ENCODE measurements at places on chromosomes 4 and X.

- DNase-seq = no peak
These were observed 308 bp upstream of the TLR2 start for GRCh38 chr4:153683763-153684181.

GRCh38 chr4:152831416-152831815, 51.7 kb downstream of the ARFIP1 start:
- DNase-seq = no peak

- no peak for DNase-seq
These were observed 13.3 kb downstream of the IDS start for GRCh38 chrX:149491812-149492211.

DNA sequence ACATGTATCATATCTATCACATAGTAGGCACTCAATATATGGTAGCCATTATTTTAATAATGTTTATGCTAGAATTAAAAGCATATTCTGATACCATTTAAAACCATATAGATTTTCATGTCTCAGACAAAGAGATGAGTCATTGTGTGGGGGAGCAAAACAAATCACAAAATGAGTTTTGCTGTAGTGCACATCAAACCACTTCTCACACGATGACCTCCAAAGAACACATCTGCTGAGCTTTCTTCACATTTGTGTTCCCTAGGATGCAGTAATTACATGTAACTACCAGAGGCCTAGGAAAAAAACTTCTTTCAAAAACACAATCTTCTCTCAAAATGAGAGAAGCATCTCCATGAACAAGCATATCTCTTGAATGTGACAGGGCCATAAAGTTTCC, 56.1 kb upstream of the BRS3 start:
- DNase-seq = no peak

GRCh38 chrX:46643636-46644035, 70.1 kb downstream of the CHST7 start:
- DNase-seq = no peak

GRCh38 chrX:34659575-34659974, 2.5 kb upstream of the TMEM47 start:
- no peak for DNase-seq

DNA sequence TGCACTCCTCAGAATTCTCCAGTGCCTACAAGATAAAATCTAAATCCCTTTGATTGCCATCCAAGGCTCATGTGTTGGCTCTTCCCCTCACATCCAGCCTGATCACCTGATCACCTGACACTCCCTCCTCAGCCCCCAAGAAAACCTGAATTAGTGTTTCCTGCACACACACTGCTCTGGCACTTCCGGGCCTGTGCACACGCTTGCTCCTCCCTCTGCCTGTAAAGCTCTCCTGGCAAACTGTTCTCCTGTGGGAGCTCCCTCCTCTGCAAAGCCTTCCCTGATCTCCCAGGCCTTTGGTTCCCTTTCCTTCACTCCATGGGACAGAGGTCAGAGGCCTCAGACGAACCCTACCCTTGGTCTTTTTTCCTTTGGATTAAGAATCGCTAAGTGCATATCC, 19.9 kb downstream of the PHKA2 start:
- no peak for DNase-seq

DNA sequence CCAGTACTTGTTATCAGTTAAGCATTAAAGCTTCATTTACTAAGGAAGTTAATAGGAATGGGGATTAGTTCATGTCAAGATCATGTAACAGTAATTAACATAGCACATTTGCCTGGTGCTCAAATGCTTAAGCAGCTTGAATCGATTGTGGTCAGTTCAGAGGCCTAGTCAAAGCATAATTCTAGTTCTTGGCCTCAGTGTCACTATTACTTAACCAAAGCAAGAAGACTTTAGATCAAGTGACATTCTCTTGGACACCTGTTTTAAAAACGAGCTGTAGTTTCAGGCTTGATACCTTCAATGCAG, 115.2 kb upstream of the BMPR1B start:
- no peak for DNase-seq

DNA sequence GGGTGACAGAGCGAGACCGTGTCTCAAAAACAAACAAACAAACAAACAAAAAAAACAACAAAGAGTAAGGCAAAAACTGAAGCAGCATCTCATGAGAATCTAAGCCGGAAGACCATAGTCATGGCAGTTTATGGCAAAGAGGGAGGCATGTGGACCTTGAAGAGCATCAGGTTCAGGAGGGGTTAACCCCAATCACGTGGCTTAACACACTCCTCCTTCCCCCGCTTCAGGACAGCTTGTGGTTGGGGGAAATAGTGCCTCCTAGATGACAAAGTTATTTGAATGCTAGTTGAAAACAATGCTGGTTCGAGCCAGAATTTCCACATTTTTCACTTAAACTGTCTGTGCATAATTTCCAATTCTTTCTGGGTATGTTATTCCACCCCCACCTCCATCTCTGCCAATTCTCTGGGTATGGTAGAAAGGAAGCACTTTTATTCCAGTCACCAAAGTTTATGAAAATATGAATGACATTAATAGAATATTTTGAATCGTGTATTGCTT, 11.7 kb upstream of the MAP7D3 start:
- no peak for DNase-seq

- DNase-seq = no peak
These were observed 98.1 kb upstream of the EGFL6 start for GRCh38 chrX:13471269-13471668.

DNA sequence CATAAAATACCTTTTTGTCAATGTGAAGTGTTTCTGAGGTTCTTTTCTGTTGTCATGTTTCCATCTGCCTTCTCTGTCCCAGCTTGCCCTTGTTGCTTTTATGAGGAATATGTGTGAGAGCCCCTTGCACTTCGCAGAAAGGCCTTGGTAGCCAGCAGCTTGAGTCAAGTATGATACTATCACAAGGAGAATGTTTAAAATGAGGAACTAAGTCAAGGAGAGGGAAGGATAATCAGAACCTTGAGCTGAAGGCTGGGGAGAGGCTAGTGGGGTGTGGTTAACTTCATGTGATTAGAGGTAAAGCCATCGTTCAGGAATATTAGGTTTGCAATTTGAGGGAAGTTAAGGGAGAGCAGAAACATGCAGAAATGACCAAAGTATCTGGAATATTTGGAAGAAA, 12.7 kb downstream of the PGK1 start:
- no peak for DNase-seq

DNA sequence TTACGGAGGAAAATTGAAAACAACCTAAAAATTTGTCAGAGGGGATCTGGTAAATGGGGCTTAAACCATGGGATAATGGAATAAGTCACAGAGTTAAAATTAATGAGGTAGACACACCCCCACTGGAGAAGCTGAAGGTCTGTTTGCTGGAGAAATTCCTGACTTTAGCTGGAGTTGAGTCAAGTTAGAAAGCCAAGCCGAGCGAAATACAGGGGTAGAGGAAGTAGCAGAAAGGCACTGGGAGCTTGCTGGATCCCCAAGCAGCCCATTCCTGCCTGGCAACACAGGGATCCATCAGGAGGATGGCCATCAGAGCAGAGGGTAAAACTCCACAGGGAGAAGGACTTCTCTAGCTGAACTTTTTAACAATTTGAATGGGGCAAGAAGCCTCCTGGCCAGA, 163.8 kb downstream of the ATRX start:
- no peak for DNase-seq

DNA sequence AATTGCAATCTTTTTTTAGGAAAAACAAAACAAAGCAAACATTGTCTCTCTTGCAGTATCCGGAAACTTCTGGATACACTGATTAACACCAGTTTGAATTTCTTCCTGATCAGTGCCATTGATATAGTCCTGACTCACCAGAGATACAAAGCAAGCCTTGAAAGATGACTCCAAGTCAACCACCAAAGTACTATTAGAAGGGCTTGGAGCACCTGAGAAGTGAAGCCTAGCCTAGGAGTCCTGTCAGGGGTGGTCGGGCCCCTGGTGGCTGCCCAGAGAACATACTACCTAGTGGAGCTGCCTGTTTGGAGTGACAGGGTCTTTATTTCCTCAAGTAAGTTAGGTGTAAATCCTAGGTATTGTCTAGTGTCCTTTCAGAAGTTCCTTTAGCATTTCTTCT, 593.2 kb downstream of the ZNF674 start:
- no peak for DNase-seq

GRCh38 chr4:81606801-81607501, 135.2 kb upstream of the RASGEF1B start:
- DNase-seq = no peak

GRCh38 chrX:18448416-18448815, 23.0 kb downstream of the CDKL5 start:
- no peak for DNase-seq

DNA sequence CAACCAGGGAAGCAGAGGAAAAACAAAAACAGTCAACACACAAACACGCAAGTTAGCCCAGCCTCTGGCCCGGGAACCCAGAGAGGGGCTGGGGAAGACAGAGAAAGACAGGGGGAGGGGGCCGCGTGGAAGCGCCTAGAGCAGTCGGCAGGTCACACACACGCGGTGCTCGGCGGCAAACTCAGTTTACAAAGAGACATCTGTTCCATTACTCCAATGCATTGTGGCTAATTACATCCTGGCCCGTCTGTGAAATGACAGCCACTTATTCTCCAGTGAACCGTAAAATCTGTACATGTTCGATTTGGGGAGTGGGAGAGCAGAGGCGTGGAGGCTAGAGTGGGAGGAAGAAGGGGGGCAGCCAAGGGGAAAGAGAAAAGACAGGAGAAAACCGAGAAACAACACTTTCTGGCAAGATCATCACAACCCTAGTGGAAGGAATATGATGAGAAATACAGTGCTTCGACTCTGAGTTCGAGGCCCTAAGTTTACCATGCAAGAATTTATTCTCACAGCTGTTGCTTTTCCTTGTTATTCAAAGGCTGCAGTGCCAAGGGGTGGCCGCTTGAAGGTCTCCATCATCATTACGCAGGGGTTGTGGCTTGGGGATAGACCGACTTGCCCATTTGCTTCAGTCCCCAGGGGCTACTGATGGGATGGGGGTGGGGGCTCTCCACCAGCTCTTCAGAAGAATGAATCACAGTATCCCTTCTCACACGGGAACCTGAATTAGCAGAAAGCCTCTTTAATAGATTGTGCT, 167.7 kb downstream of the MGST2 start:
- DNase-seq = no peak

DNA sequence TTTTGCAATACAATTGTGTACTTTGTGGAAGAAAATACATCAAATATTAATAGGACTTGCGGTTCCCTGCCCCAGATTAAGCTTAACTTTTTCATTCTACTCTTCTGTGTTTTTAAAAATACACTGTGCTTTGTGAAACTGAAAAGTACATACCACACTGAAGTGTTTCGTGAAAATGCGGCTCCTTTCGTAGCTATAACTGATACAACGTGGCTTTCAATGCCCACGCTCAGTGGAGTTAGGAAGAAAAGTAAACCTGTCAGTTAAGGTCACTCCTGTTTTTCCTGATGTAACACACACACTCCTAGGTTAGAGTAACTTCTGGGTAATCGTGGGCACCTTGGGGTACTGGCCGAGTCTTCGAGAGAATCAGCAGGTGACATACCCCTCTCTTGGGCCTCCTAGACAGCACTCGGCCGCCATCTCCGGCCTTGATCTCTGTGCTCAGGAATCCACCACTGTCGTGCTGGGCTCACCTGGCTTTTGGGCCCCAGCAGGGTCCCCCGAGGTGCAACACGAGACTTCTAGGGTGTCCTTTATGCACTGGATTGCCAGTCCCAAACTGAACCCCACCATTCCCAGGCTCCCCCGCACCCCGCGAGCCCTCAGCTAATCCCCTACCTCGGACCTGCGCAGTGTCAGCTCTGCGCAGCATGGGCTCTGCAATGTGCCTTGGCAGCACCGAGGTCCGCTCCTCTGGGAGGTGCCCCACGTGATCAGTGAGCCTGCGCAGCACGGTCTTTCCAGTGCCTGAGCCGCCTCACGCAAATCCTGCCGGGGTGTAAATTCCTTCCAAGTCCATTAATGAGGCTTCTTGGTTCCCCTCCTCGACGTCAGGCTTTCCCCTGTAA, 162.6 kb upstream of the INTU start:
- DNase-seq = no peak

GRCh38 chr4:53538756-53539155, 52.5 kb downstream of the LNX1 start:
- no peak for DNase-seq

GRCh38 chrX:74931214-74931613, 6.0 kb upstream of the NEXMIF start:
- no peak for DNase-seq

GRCh38 chr4:101348367-101348827, 1.1 kb upstream of the PPP3CA start:
- no peak for DNase-seq

- no peak for DNase-seq
These were observed 112.6 kb downstream of the ANK2 start for GRCh38 chr4:113162089-113162488.

DNA sequence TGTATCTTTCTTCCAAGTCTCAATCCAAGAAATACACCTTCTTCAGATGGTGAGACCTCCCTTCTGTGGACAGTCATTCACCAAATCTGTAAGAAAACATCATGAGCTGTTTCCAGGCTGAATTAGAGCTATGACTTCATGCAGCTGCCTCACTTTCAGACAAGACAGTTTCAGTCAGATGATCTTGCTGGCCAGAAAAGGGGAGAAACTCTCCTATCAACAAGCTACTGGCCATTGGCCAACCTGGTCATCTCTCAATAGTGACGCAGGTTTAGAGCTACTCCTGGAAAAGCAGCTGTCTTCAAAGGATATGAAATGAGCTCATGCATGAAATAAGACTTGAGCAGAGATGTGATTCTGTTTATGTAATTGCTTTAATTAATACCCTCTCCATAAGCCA, 69.6 kb upstream of the NDP start:
- DNase-seq = no peak

DNA sequence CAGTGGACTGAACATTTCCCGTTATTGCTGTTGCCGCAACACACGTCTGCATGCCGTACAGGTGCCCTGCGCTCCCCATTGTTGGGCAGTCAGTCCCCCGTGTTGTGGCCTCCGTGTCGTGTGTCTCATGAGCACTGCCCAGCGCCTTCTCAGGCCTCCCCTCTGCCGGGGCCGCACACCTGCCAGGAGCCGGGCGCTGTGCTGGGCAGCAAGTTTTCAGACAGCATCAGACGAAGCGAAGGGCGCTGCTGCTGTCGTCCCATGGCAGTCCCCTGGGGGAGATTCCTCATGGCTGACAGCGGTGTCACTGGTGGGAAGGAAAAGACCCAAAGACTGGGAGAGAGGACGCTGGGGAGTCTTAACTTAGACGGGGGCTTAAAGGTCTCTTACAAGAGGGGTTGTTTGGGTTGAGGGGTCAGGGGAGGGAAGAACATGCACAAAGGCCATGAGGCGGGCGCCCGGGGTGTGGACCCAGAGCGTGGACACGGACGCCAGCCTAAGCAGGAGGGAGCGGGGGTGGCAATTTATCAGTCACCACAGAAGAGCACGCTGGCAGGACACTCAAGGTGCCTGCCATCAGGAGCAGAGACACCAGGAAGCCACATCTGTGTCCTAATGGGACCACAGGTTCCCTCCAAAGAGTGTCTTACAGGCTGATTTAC, 47.3 kb downstream of the RGS12 start:
- no peak for DNase-seq

GRCh38 chr4:8656185-8656517, 63.6 kb downstream of the CPZ start:
- no peak for DNase-seq

DNA sequence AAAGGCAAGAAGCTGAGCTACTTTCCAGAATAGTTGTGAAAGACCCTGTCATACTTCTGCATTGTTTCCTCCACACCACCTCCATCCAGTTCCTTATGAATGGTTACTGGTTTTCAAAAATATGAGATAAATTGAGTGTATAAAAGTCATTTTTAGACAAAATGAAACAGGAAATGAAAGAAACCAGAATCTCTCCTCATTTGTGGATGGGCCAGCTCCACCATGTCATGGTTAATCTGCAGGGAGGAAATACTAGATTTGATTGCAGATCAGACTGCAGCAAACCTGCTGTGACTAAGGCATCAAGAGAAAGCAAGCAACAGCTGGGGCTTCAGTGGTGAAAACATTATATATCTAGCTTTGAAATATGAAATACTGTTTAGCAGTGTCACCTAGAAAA, 23.8 kb downstream of the F9 start:
- DNase-seq = no peak
